Fibroblast of villous mesenchyme (primary cell): ENCODE measurements at places on chromosomes 3 and 15. TPM values are rescaled to one million over a fixed set of nuclear protein-coding genes. Genes with fewer than 3 reads are reported as not detected.

The GREM1 gene
- total RNA-seq = 527 and 613 TPM in 2 replicates

The GNAT1 gene
- total RNA-seq = not detected in 2 replicates

The IQCF5 gene
- not detected in 2 replicates for total RNA-seq

The CCDC54 gene
- total RNA-seq = not detected in 2 replicates

The UPK1B gene
- total RNA-seq = 0.32 and 2.2 TPM in 2 replicates

The XCR1 gene
- total RNA-seq = not detected in 2 replicates

The CTDSPL gene
- total RNA-seq = 31.6 and 61.7 TPM in 2 replicates

The SEMA5B gene
- total RNA-seq = not detected in 2 replicates

The DLL4 gene
- total RNA-seq = 5.5 and 6.0 TPM in 2 replicates

The SRGAP3 gene
- total RNA-seq = 2.9 and 3.5 TPM in 2 replicates

The GOLGA6B gene
- not detected in 2 replicates for total RNA-seq

The RSL24D1 gene
- 82.1 and 84.2 TPM in 2 replicates for total RNA-seq

The NR2E3 gene
- total RNA-seq = 0.86 and 0.97 TPM in 2 replicates

The ILDR1 gene
- total RNA-seq = not detected in 2 replicates

The DTX3L gene
- 25.1 and 36.7 TPM in 2 replicates for total RNA-seq

The CYP1A2 gene
- total RNA-seq = not detected in 2 replicates

The UROC1 gene
- under 0.01 TPM in 1 of 2 replicates, not detected in the other for total RNA-seq

The SCAANT1 gene
- total RNA-seq = not detected in 2 replicates

The TPRG1 gene
- total RNA-seq = 1.3 and 3.5 TPM in 2 replicates

The WNT5A gene
- total RNA-seq = 1,105 and 1,763 TPM in 2 replicates

The MESP2 gene
- total RNA-seq = 0.32 and 0.43 TPM in 2 replicates

The CLCN2 gene
- total RNA-seq = 4.2 and 6.0 TPM in 2 replicates

The PPIB gene
- 654 and 959 TPM in 2 replicates for total RNA-seq

The ERC2 gene
- total RNA-seq = under 0.01 and 0.43 TPM in 2 replicates

The H1-8 gene
- not detected in 2 replicates for total RNA-seq

The OCA2 gene
- under 0.01 TPM in 1 of 2 replicates, not detected in the other for total RNA-seq

The XYLB gene
- 4.3 and 4.8 TPM in 2 replicates for total RNA-seq

The ANKUB1 gene
- total RNA-seq = not detected in 2 replicates

The LDHAL6B gene
- total RNA-seq = not detected in 2 replicates

The MKRN2OS gene
- total RNA-seq = not detected in 2 replicates

The HYAL3 gene
- total RNA-seq = 2.3 and 6.5 TPM in 2 replicates

The RASGRP1 gene
- 5.2 and 9.5 TPM in 2 replicates for total RNA-seq

The PGBD4 gene
- 1.9 and 2.6 TPM in 2 replicates for total RNA-seq

The SERPINI2 gene
- total RNA-seq = not detected in 2 replicates

The EPHA3 gene
- total RNA-seq = under 0.01 and 0.64 TPM in 2 replicates

The THAP10 gene
- 1.9 and 2.6 TPM in 2 replicates for total RNA-seq

The KBTBD13 gene
- not detected in 2 replicates for total RNA-seq

The C3orf85 gene
- not detected in 2 replicates for total RNA-seq

The LIPH gene
- under 0.01 TPM in 2 replicates for total RNA-seq

The GHSR gene
- not detected in 2 replicates for total RNA-seq

The NEK10 gene
- total RNA-seq = 1.9 and 6.9 TPM in 2 replicates

The MYO1E gene
- total RNA-seq = 107 and 123 TPM in 2 replicates
